ENCODE measurements at places on chromosomes 12 and 14.

- no peak for DNase-seq
These were observed 59.9 kb downstream of the IRF2BPL start for GRCh38 chr14:76968621-76969063.

DNA sequence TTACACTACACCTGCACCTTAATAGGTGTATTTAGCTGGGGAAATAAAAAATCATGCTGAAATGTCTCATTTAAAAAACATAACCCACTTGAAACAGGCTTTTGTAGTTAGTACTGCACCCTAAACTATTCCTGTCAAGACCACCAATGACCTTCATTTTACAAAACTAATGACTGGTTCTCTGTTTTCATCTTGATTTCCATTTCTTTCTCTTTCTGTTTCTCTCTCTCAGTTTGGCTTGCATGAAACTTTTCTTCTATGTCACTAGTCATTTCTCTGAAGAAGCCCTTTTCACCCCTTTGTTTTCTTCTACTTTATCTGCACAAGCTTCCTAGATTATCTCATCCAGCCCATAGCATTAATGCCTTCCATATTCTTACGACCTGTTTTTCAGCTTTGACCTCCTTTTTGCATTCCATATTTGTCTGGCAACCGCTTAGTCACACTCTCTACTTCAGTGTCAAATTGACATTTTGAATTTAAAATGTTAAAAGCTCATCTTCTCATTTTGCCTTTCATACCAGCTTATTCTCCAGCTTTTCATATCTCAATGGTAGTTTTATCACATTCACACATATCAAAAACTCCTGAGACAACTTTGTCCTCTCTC, 32.7 kb upstream of the KLRF1 start:
- DNase-seq = no peak

GRCh38 chr12:75011120-75011519, 198.5 kb downstream of the KCNC2 start:
- DNase-seq = no peak

DNA sequence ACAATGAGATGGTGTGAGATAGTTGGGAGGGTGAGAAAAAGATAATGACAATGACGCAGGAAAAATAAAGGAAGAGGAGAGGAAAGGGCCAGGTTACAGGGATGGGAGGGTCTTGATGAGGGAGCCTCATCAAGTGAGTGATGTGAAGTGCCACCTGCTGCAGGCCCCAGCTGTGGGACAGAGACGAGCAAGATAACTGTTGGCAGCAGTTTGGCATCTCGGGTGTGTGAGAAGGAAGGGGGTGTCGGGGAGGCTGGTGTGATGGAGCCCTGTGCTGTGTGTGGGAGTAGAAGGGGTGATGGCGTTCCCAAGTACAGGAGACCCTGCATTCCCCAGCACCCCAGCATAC, 11.4 kb upstream of the TAC3 start:
- DNase-seq = no peak

- DNase-seq = no peak
These were observed 975 bp downstream of the OGFOD2 start for GRCh38 chr12:122975790-122976647.

GRCh38 chr12:132503618-132504204, 13.8 kb downstream of the FBRSL1 start:
- no peak for DNase-seq

Measured in activated effector memory CD4-positive, alpha-beta T cell treated with anti-CD3 and anti-CD28 coated beads, Interleukin-2, amount 50 U/mL, for 16 hours (primary cell).